Activated naive CD8-positive, alpha-beta T cell treated with anti-CD3 and anti-CD28 coated beads for 36 hours (primary cell): ENCODE measurements at places on chromosomes 16 and 17. TPM values are rescaled to one million over a fixed set of nuclear protein-coding genes. Genes with fewer than 3 reads are reported as not detected.

DNA sequence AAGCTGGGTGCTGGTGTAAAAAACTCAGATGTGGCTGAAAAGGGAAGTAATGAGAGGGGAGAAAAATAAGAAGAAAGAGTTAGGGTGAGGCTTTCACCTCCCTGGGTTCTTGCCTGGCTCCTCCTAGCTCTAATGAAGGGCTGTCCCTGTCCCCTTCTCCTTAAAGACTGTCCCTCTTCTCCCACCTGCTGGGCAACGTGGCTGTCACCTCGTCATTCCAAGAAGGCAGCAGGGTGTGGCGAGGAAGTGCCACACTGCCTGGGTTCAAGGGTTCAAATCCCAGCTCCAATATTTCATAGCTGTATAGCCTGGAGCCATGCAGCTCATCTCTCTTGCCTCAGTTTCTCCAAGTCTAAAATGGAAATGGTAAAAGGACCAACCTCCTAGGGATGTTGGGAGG is 122.5 kb upstream of the CACNG5 start:
- H3K27ac ChIP-seq, result peak overlapping the region; percentile 54
- H3K4me1 ChIP-seq, result peaks cover 20% of the 10 kb centered on the region
- H3K36me3 ChIP-seq, result peaks cover 20% of the 10 kb centered on the region
- DNase-seq, result no peak
- no peaks in the 10 kb centered on the region for H3K27me3 ChIP-seq

- H3K27ac ChIP-seq, result no peak overlapping the region
- no peaks in the 10 kb centered on the region for H3K27me3 ChIP-seq
- no peaks in the 10 kb centered on the region for H3K36me3 ChIP-seq
- no peak for DNase-seq
- no peaks in the 10 kb centered on the region for H3K4me1 ChIP-seq
- no peak overlapping the region for H3K4me3 ChIP-seq
These were observed 226.4 kb upstream of the PSMD7 start for GRCh38 chr16:74070237-74070636.

DNA sequence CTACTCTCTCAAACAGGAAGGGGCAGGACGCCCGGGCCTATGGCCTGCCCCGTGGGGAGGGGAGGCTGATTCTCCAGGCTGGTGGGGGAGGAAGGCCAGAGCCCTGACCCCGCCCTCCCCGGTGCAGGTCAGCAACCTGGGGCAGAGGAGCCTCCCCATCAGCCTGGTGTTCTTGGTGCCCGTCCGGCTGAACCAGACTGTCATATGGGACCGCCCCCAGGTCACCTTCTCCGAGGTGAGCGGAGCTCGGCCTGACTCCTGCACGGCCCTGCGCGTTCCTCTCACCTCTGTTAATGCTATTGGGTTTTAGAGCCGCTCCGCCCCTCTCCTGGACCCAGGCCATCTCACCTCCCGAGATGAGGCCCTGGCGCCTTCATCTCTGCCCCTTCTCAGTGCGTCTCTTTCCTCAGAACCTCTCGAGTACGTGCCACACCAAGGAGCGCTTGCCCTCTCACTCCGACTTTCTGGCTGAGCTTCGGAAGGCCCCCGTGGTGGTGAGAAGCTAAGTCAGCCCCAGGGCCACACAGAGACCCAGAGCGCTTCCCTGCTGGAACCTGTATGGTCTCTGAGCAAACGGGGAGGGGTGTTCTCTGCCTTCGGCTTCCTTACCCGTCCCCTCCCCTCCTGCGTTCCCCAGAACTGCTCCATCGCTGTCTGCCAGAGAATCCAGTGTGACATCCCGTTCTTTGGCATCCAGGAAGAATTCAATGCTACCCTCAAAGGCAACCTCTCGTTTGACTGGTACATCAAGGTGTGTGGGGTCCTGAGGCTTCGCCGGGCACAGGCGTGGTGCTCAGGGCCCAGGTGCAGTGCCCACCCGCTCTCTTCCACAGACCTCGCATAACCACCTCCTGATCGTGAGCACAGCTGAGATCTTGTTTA is 25.1 kb upstream of the ITGAX start:
- H3K4me1 ChIP-seq, result peaks cover 21% of the 10 kb centered on the region
- peak overlapping the region; percentile 44 for H3K4me3 ChIP-seq
- H3K36me3 ChIP-seq, result no peaks in the 10 kb centered on the region
- no peak overlapping the region for H3K27ac ChIP-seq
- no peaks in the 10 kb centered on the region for H3K27me3 ChIP-seq
- DNase-seq, result no peak

DNA sequence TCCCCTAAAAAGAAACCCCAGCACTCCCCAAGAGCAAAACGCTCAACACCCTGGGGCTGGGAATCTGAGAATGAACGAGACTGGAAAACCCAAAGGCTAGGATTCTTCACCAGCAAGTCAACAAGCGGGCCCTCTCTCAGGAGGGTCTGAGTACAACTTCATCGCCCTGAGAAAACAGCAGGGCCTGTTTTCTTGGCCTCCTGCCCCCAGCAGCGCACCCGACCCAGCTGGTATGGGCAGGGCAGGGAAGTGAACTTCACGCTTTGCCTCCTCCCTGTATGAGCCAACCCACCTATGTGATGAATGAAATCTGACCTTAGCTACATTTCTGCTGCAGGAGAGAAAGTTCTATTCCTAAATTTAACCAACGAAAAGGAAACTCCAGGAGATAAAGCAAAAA is 11.1 kb downstream of the NUDT16L1 start:
- no peak overlapping the region for H3K27ac ChIP-seq
- H3K4me1 ChIP-seq, result peaks cover 12% of the 10 kb centered on the region
- H3K4me3 ChIP-seq, result no peak overlapping the region
- DNase-seq, result no peak
- peaks cover 10% of the 10 kb centered on the region for H3K36me3 ChIP-seq
- H3K27me3 ChIP-seq, result no peaks in the 10 kb centered on the region

- no peak overlapping the region for H3K4me3 ChIP-seq
- H3K27ac ChIP-seq, result no peak overlapping the region
- H3K27me3 ChIP-seq, result no peaks in the 10 kb centered on the region
- H3K4me1 ChIP-seq, result no peaks in the 10 kb centered on the region
- peaks cover 3% of the 10 kb centered on the region for H3K36me3 ChIP-seq
These were observed 20.8 kb upstream of the PPM1E start for GRCh38 chr17:58734811-58735210.

DNA sequence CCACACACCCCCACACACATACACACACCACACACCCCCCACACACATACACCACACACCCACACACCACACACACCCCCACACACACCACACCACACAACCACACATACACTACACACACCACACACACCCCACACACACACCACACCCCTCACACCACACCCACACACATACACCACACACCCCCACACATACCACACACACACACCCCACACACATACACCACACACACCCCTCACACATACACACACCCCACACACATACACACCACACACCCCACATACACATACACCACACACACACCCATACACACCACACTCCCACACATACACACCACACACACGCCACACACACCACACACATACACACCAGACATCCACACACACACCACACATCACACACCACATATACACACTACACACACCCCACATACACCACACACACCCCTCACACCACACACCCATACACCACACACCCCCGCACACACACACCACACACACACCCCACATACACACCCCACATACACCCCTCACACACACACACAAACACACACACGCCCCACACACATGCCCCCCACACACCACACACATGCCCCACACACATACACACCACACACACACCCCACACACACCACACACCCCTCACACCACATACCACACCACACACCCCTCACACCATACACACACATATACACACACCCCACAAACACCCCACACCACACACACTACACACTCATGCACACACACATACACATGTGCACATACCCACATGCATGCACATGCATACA is 25.9 kb upstream of the GSG1L start:
- H3K27ac ChIP-seq, result no peak overlapping the region
- no peak for DNase-seq
- no peaks in the 10 kb centered on the region for H3K27me3 ChIP-seq
- H3K4me1 ChIP-seq, result peaks cover 2% of the 10 kb centered on the region
- H3K36me3 ChIP-seq, result no peaks in the 10 kb centered on the region

- H3K4me3 ChIP-seq, result no peak overlapping the region
- no peaks in the 10 kb centered on the region for H3K27me3 ChIP-seq
These were observed 8.6 kb downstream of the BRD7 start for GRCh38 chr16:50360033-50360778.

- H3K27ac ChIP-seq, result no peak overlapping the region
- H3K36me3 ChIP-seq, result no peaks in the 10 kb centered on the region
- no peaks in the 10 kb centered on the region for H3K4me1 ChIP-seq
- no peak for DNase-seq
- H3K27me3 ChIP-seq, result no peaks in the 10 kb centered on the region
These were observed 30.0 kb downstream of the TEKT5 start for GRCh38 chr16:10664720-10665126.

- no peak overlapping the region for H3K27ac ChIP-seq
- DNase-seq, result no peak
- H3K4me3 ChIP-seq, result no peak overlapping the region
- H3K36me3 ChIP-seq, result no peaks in the 10 kb centered on the region
- H3K4me1 ChIP-seq, result peaks cover 7% of the 10 kb centered on the region
These were observed 190.5 kb downstream of the IRF8 start for GRCh38 chr16:86089334-86089900.

DNA sequence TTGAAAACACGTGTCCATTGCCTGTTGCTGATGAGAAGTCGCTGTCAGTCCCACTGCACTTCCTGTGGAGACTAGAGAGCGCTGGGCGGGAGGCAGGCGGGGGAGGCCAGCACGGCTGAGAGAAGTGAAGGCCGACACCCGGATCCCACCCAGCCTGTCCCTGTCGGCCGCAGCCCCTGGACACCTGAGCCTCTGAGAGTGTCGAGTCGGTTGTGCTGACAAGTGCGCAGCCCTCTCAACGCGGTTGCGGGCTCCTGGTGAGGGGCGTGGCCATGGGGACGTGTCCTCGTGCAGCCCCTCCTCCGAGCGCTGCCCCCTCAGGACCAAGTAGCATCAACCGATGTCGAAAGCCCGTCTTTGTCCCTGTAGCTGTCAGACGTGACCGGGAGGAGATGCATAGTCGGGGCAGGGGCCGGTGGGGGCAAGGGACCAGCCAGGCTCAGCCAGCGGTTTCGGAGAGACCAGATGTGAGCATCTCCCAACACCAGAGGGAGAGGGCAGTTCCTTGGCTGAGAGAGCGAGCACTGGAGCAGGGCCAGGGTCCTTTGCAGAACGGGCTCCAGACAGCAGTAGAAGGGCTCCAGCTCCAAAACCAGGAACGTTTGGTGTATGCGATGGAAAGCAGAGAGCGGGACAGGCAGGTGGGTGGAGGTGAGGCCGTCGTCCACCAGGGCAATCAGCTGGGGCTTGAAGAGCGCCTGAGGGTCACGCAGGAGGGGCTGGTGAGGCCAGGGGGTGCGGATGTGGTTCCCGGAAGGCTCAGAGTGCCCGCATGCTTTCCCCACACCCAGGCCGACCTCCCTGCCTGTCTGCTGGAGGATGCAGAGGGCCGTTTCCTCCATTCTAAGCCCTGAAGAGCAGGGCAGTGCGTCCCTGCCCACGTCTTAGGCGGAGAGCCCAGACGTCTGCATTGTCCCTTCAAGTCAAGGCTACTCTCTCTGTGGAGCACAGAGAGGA is 43.3 kb upstream of the CHMP6 start:
- H3K36me3 ChIP-seq, result peaks cover 19% of the 10 kb centered on the region
- no peak overlapping the region for H3K27ac ChIP-seq

Gene CLEC10A
- not detected for total RNA-seq

Gene MTSS2
- total RNA-seq, result 9.2 TPM

Gene PABPN1L
- not detected for total RNA-seq

Gene SEPTIN12
- total RNA-seq, result not detected
